ENCODE measurements at places on chromosomes 1 and 21.

DNA sequence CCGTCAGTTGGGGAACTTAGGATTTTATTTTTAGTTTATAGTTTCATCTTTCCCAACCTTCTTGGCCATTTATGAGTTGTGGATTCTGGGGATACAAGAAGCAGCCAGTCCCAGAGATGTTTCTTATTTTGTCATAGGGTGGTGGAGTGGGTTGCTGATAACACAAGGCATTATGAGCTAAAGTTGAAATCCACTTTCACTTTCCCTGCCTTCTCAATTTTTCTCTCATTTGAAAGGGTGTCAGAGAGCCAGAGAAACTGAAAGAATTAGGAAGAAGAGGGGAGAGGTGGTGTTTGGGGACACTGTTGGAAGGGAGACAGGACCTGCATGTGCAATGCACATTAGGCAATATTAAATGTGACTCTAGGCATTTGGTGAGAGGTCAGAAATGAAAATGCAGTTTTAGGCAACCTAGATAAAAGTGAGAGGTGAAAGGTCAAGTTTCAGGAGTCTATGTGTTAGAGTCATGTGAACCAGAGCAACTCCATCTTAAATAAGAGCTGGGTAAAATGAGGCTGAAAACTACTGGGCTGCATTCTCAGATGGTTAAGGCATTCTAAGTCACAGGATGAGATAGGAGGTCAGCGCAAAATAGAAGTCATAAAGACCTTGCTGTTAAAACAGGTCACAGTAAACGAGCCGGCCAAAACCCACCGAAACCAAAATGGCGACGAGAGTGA, 71.1 kb upstream of the F3 start:
- DNase-seq, result no peak

DNA sequence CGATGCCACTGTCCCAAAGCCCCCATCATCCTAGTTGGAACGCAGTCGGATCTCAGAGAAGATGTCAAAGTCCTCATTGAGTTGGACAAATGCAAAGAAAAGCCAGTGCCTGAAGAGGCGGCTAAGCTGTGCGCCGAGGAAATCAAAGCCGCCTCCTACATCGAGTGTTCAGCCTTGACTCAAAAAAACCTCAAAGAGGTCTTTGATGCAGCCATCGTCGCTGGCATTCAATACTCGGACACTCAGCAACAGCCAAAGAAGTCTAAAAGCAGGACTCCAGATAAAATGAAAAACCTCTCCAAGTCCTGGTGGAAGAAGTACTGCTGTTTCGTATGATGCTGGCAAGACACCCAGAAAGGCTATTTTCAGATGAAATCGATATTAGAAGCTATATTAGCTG, 8.1 kb downstream of the RHOU start:
- no peak for DNase-seq

GRCh38 chr1:7221826-7222694, 436.8 kb downstream of the CAMTA1 start:
- DNase-seq, result no peak

GRCh38 chr1:160667896-160668295, 21.1 kb upstream of the SLAMF1 start:
- DNase-seq, result no peak

- no peak for DNase-seq
Measured at GRCh38 chr1:2544093-2544874, 11.9 kb upstream of the TNFRSF14 start.

DNA sequence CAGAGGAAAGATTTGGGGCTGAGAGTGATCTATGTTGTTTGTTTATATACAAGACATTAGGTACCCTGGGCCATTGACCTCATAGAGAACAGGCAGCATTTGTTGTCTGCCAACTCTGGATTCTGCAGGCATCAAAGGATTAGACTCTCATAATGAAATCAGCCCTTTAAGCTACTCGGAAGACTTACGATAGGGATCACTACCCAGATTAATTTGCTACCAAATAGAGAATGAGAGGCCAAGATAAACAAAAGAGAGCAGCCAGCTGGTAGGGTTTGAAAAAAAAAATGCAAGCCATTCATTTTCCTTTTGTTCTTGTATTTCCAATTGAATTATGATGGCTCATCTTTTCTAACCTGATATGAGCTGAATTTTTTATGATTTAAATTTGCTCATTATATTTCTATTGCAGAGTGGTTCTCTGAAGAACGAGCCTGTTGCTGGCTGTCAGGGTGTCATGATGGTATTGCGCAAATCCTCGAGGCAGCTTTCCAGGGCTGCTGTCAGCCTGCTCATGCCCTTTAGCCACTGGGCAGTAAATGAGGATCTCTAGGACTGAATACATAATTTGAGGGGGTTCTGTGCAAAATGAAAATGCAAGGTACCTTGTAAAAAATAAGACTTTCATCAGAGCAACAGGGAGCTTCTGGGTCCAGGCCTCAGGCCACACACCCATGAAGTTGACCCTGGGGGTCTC, 116.4 kb upstream of the KCNJ15 start:
- peak; percentile 34 for DNase-seq

GRCh38 chr1:100542285-100542684, 4.3 kb downstream of the GPR88 start:
- no peak for DNase-seq

- DNase-seq, result peak; percentile 53
Measured at GRCh38 chr1:188937965-188938551, 1539.6 kb downstream of the BRINP3 start.

Measured in endothelial cell of umbilical vein (primary cell).